AG08396 (cell line): ENCODE measurements at places on chromosomes 4 and X.

DNA sequence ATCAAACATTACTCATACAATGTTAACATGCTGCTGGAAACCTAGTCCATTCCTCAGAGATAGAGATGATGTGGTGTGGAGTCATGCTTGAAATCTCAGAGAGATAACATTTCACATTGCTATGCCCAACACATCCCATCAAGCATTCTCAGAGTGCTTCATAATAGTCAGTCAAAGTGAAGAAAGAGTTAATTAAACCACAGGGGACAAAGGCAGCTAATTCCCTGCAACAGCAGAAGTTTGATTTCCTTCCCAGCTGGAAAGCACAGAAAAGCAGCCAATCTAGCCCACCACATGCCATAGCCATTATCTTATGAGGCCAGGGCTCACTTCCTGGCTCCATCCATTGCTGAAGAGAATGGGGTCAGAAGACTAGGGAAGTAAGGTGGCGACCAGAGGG is 8.9 kb downstream of the KDR start:
- DNase-seq: no peak

- DNase-seq: no peak
Observed at GRCh38 chr4:103402198-103402597, 204.1 kb upstream of the CENPE start.

GRCh38 chrX:12979026-12979607 is 4.2 kb downstream of the TMSB4X start:
- no peak for DNase-seq

DNA sequence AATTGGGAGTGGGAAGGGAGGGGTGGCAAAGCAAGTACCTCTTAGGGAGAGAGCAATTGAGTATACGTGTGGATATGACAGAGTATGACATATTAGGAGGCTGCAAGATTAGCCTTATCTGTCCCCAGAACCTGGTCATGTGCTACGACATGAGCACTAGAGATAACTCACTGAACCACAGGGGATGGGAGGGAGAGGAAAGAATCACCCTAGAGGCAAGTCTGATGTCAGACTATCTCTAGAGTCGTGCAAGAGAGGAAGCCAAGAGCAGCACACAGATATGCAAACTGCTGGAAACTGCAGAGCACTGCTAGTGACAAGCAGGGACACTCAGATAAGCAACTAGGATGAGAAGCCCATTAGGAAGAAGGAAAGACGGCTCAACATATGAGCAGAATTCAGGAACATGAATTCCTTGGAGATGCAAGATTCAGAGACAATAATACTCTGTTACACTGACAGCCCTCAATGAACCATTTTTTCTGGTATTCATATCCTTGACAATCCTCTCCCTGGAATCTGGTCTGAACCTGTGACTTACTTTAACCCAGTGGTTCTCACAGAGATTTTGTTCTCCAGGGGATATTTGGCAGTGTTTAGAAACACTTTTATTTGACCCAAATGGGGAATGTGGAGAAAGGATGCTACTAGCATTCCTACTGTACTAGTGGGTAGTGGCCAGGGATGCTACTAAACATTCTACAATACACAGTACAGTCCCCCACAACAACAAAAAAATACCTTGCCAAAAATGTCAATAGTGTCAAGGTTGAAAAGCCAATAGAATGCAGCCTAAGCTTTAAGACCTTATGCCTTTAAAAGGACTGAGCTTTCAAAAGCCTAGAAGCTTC is 84.0 kb upstream of the BMP2K start:
- DNase-seq: no peak

DNA sequence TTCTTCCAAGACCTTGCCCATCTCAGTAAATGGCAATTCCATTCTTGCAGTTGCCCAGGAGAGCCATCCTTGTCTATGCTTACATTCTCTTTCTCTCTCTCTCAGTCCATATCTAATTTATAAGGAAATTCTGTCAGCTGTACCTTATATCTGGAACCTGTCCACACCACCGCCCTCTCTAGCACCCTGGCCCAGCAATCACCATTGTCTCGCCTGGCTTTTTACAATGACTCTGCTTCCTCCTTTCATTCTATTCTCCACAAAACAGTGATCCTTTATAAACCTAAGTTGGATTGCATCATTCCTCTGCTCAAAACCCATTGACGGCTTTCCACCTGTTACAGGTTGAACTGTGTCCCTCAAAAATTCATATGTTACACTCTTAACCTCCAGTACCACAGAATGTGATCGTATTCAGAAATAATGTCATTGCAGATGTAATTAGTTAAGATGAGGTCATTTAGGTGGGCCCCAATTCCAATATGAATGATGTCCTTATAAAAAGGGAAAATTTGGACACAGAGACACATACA is 31.3 kb downstream of the APBB2 start:
- DNase-seq: no peak
